Aorta (tissue), 5 donors: ENCODE measurements at places on chromosomes 3 and 15. TPM values are rescaled to one million over a fixed set of nuclear protein-coding genes. Genes with fewer than 3 reads are reported as not detected.

Gene FGF7
- 3.9 TPM for polyA plus RNA-seq

Gene CYP19A1
- polyA plus RNA-seq = 0.77 TPM

Gene THPO
- polyA plus RNA-seq = 0.15 TPM

Gene TIGIT
- polyA plus RNA-seq = not detected

DNA sequence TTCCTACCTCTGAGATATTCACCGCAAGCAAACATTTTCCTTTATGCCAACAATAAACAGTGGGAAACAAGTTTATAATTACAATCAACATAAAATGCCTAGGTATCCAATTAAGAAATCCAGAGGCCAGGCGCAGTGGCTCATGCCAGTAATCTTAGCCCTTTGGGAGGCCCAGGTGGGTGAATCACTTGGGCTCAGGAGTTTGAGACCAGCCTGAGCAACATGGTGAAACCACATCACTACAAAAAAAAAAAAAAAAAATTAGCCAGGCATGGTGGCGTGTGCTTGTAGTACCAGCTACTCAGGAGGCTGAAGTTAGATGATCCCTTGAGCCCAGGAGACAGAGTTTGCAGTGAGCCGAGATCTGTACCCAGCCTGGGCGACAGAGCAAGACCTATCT, 17.3 kb downstream of the TBC1D2B start:
- no peak for DNase-seq

GRCh38 chr3:49683162-49683561, 6.1 kb downstream of the MST1 start:
- no peak for DNase-seq

DNA sequence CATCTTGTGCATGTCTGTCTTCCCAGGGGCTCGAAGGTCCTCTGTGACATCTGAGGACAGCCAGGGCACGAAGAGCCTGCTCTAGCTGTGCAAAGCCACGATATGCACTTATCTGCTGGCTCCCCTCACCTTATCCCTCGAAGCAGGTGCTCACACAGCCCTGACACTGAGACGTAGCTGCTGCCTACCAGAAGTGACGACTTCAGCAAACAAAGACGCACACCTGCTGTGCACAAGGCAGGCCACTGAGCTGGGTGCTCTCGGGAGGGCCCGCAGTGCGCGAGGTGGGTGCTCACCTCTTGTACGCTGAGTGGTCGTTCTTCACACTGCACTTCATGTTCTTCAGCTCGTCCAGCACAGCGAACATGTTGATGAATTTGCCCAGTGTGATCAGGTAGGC, 37.3 kb downstream of the CYFIP1 start:
- DNase-seq = peak; percentile 30

DNA sequence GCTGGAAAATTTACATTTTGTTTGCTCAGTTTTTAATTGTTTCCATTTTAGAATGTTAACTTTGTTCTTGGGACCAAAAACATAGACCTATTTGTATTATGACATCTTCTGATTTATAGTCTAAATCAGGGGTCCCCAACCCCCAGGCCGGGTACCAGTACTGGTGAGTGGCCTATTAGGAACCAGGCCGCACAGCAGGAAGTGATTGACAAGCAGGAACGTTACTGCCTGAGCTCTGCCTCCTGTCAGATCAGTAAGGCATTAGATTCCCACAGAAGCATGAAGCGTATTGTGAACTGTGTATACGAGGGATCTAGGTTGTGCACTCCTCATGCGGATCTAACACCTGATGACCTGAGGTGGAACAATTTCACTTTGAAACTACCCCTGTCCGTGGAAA, 51.9 kb downstream of the GHSR start:
- DNase-seq = no peak

DNA sequence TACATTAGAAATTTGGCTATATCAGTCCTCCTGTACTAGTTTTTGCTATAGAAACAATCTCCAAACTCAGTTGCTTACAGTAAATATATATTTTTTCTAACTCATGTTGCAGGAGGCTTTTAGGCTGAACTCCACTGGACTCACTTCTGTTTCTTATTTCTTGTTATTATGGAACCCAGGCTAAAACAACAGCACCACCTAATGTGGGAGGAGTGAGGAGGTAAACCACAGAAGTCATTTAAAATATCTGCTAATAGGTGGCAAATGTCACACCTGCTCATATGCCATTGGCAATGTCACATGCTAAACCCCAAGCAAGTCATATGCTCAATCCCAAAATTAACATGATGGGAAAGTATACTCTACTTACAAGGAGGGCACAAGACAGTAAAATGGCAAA, 462.2 kb downstream of the PLOD2 start:
- DNase-seq = no peak
